ENCODE measurements at places on chromosomes 12 and 14.
A peak's percentile ranks its signal among the peaks of the same experiment; 100 is the strongest.

GRCh38 chr12:55469291-55469690 is 647 bp downstream of the OR6C70 start:
- DNase-seq = no peak

DNA sequence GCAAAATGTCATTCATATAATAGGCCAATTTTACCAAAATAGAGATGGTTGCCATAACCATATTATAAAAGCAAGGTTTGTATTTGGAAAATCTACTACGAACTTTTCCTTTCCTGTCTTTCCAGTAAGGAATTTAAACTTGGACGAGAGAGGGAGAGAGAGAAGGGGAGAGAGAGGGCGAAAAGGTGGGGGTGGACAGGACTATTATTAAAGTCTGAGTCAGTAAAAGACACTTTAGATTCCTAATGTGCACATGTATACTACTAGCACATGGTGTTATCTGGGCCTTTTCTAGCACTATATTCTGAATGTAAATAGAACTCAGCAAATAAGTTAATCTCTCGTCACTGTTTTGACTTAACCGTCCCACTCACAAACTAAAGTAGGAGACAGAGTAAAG is 30.4 kb upstream of the FBLN5 start:
- DNase-seq = no peak

GRCh38 chr12:68405343-68405781 is 73.2 kb upstream of the MDM1 start:
- DNase-seq = no peak

- no peak for DNase-seq
These were observed 147.1 kb downstream of the KIF26A start for GRCh38 chr14:104285508-104285840.

GRCh38 chr14:103733651-103734050 is 18.0 kb downstream of the ZFYVE21 start:
- no peak for DNase-seq

DNA sequence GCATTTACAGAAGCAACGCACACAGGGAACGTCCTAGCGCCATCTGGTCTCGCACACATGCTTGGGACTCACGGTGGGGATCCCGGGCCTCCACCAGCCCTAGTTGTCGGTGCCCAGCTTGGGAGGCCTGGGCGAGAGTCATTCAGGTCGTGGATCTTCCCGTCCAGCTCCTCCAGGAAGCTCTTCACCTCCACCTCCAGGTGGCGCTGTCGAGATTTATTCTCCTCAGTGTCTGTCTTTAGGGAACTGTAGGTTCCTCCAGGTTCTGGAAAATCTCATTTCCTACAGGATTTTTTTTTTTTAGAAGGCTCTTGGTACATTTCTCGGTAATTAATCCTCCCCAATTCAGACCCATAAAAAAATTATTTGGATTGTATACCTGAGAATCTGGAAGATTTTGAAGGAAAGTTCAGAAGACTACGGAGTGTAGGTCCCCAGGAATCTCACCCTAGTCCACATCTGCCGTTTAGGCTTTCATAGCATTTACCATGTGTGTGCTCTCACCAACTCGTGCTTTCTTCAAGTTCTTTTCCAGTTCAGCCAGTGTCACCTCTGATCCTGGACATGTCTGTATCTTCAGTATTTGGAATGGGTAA is 910.0 kb downstream of the TMEM121 start:
- no peak for DNase-seq

DNA sequence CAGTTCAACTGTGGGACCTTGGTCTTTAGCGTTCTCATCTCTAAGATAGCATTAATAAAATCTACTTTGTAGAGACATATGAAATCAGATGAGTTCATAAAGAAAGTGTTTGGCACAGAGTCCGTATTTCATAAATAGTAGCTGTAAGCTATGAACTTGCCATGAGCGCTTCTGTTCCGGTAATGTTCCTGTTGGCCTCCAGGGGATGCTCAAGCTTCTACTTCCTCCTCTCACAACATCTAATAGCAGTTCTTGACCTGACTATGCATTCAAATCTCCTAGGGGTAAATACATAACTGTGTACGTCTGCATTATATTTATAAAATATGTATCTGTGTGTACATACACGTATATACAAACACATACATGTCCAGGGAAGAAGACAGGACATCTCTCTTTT is 288.2 kb upstream of the TMPO start:
- DNase-seq = no peak

DNA sequence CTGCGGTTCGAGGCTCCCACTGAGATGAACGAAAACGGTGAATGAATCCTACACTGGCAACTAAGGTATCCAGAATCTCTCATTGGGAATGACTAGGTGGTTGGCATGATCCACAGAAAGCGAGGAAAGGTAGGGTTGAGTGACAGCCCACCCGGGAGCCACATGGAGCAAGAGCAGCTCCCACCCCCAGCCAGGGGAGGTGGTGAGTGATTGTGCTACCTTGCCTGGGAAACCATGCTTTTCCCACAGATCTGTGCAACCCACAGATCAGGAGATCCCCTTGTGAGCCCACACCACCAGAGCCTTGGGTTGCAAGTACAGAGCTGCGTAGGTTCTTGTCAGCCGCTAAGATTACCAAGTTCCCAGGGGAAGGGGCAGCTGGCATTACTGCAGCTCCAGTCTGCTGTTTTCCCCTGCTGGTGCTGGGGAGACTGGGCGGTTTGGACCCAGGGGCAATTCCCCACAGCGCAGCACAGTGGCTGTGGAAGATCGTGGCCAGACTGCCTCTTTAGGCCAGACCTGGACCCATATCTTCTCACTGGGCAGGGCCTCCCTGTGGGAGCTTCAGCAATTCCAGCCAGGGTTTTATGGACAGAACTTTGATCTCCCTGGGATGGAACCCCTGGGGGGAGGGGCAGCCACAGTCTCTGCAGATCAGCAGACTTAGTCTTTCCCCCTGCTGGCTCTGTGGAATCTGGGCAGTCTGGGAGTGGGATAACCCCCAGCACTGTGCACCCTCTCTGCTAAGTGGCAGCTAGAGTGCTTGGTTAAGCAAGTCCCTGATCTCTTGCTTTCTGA is 44.6 kb upstream of the PPP4R3A start:
- DNase-seq = no peak

GRCh38 chr14:74578479-74578878 is 33.6 kb downstream of the LTBP2 start:
- no peak for DNase-seq

GRCh38 chr14:35827678-35828472 is 1.7 kb downstream of the BRMS1L start:
- no peak for DNase-seq

DNA sequence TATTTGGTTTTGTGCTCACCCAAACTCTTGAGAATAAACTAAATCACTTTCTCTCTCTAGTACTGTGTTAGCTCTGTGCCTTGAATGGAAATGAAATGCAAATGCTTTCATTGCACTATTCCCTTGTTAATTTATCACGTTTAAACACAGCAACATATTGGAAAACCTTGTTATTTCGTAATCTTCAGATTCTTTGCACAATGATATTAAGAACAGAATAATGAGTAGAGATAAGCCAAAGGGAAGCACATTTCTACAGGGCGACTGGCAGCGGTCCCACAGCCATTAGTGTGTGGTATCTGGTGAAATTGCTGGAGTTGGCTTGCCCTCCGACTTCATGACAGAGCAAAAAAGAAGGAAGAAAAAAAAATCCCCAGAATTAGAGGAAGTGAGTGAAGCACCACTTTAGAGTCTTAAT is 166.1 kb upstream of the E2F7 start:
- DNase-seq = no peak

DNA sequence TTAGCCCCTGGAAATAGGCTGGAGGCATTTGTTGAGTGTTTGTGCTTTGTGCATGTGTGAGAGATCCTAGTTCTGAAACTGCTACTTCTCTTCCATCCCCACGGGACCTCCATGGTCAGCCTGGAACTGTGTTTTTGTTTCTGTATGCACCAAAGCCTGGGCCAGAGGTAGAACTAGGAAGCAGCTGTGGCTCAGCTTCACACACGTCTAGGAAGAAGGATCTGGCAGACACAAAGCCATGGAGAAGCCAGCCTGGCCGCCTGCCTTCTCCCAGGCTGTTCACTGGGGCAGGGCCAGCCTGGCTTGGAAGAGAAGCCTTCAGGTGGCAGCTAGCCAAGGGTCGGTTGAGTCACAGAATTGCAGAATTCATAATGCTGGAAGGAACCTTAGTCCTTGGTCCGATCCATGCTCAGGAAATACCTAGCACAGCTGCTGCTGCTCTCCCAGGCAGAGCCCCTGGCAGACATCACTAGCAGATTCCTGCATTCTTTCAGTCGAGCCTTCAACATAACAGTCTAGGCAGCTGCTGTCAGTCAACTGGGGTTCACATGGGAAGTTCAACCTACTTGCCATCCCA is 27.0 kb downstream of the RIN3 start:
- DNase-seq = peak; percentile 45

DNA sequence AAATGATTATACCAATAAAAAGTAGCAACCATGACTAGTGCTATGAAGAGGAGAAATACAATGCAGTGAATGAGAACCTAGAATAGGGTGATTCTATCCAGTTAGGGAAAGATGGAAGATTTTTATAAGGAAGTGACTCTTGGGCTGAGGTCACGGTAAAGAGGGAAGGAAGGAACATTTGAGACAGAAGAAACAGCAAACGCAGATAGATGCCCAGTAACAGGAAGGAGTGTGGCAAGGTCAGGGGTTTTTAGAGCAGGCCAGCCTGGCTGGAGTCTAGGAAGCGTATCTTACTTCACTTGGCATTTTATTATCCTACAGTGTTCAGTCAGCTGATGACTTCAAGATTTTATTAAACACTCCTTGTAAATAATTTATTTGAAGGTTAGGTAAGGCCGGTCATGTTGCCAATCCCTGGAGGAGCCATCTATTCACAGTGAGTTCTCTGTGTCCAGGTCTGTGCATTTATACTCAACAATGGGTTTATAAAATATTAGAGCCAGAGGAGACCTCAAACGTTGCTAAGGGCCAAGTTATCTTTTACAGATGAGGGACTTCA is 170.6 kb downstream of the PRKCH start:
- DNase-seq = no peak

GRCh38 chr12:70091021-70091521 is 152.2 kb upstream of the CNOT2 start:
- no peak for DNase-seq

DNA sequence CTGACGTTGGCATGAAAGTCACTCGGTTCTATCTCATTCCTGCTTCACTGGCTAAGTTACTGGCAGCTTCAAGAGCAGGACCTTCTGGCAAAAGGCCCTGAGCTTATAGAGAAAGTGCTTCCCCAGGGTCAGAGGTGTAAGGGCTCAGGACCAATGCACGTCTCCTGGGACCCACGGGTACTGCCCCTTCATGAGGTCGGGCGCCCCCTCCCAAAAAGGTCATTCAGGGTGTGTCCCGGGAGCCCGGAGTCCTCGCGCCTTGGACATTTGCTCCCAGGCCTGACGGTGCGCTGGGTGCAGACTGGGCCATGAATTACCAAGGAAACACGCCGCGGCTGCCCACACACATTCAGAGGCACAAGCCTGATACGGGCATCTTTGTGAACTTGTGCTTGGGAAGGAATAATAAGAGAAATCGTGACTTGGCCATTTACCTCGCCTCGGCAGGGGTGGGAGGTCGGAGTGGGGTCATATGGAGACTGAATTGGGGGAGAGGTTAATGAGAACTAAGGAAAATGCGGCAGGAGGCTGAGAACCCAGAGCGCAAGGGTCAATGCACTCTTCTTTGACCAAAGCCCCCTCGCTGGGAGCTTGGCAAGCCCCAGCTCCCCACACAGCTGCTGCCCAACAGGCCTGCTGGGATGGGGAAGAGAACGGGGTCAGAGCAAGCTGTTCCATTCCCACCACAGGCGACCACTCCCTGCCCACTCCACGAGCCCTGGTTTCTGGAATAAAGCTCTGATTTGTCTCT is 15.7 kb upstream of the SLC6A12 start:
- DNase-seq = no peak

DNA sequence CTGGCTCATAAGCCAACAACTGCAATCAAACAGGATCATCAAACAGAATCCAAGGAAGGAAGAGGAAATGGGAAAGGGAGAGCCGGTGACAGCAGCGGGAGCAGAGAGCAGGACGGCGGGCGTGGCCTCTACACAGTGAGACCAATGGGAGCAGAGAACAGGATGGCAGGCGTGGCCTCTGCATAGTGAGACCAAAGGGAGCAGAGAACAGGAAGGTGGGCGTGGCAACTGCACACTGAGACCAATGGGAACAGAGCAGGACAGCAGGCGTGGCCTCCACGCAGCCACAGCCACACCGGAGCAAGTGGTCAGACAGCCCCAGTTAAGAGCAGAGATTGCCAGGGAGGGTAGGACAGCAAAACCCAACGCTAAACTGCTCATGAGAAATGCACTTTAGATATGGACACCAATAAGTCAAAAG is 16.4 kb downstream of the LRCOL1 start:
- peak; percentile 96 for DNase-seq

GRCh38 chr12:79233341-79233781 is 368.8 kb downstream of the SYT1 start:
- peak; percentile 91 for DNase-seq

DNA sequence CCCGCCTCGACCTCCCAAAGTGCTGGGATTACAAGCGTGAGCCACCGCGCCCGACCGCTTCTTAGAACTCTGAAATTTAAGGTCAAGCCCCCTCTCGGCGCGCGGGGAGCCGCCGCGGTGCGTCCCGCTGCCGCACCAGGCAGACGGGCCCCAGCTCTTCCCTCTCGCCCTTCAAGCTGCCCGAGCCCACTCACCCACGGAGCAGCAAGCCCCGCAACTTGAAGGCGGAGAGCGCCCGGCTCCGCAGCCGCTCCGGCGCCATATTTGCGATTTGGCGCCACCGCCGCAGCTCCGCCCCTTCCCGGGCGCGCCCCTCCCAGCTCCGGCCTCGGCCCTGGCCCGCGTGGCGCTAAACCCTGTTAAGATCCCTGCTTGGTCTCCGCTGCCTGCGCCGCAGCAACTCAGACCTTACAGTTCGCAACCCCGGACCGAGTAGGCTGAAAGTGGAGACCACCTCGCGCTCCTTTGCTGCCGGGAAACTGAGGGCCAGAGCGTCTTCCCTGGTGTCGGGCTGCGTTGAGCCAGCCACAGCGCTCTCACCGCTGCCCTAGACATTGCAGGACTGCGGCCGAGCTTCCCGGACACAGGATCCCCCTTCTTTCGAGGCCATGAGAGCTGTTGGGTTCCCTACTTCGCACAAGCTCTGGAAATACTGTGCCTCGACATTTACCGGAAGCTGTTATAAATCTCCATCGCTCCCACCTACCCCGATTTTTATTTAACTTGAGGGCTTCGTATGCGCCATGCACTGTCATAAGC is at the start of gene POLE2:
TSS of gene POLE2 (minus strand) at position 273 of the 759 bp plus-strand sequence. CDS start at position 262, 11 bp downstream.
- peak; percentile 78 for DNase-seq

- DNase-seq = no peak
These were observed 273.1 kb downstream of the C12orf50 start for GRCh38 chr12:87756111-87756510.

DNA sequence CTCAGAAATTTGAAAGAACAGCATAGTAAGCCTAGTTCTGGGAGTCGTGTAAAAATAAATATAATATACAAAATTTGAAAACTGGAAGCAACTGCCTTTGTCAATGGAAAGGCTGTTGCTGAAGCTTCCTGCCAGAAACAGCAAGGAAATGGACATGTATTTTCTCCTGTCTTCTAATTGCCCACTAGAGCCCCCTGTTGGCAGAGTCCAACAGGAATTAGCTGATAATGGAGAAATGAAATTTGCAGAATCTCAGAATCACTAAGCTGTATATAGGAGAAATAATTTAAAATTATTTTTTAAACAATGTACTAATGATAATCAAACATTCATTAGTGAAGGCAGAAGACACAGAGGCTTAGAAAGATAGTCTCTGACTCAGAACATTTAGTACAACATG is 414.8 kb downstream of the SLC6A15 start:
- no peak for DNase-seq

- DNase-seq = no peak
These were observed 474.1 kb upstream of the PRICKLE1 start for GRCh38 chr12:43063650-43064049.

Data from DMS79 treated with DMSO at 0.1 percent for 48 hours (cell line).